Lower lobe of right lung (tissue), 2 donors: ENCODE measurements at places on chromosomes 2 and 18.
A peak's percentile ranks its signal among the peaks of the same experiment; 100 is the strongest.

GRCh38 chr2:111168528-111169239 lies 48.0 kb downstream of the BCL2L11 start:
- no peak for DNase-seq

- no peak for DNase-seq
These were observed 131.6 kb upstream of the SCN7A start for GRCh38 chr2:166625670-166626069.

DNA sequence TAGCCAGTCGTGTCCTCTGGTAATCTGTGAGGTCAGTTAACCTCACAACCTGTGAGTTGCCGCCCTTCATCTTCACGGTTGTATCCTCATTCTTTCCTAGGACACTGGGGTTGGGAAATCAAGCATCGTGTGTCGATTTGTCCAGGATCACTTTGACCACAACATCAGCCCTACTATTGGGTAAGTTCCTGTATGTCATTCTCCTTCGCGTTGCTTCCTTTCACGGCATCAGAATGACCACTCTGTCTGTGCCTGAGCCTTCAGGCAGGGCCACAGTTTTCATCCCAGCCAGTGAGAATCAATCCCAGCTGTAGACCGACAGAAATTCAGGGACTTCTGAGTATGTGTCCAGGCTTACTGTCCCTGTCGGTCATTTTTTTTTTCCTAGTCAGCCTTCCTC lies 67.1 kb downstream of the RAB31 start:
- DNase-seq: no peak

DNA sequence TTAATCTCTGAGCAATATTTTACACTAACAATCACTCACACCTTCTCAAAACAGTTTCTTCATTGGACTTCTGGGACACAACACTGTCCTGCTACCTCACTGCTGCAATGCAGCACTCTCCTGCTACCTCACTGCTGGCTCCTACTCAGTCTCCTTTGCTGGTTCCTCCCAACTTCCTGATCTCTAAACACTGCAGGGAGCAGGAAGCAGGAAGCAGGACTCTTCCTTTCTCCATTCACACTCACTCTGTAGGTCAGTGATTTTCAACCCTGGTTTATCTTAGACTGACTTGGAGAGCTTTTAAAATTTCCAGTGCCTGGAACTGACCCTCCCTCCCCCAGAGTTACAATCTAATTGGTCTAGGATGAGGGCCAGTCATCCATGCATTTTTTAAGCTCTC lies 243.4 kb upstream of the RBBP8 start:
- DNase-seq: no peak

GRCh38 chr2:98461498-98462049 lies 16.9 kb downstream of the INPP4A start:
- no peak for DNase-seq

- DNase-seq: no peak
These were observed 66.5 kb upstream of the SLC1A4 start for GRCh38 chr2:64922482-64923384.

GRCh38 chr2:84757648-84758047 lies 123.2 kb downstream of the TRABD2A start:
- DNase-seq: no peak

DNA sequence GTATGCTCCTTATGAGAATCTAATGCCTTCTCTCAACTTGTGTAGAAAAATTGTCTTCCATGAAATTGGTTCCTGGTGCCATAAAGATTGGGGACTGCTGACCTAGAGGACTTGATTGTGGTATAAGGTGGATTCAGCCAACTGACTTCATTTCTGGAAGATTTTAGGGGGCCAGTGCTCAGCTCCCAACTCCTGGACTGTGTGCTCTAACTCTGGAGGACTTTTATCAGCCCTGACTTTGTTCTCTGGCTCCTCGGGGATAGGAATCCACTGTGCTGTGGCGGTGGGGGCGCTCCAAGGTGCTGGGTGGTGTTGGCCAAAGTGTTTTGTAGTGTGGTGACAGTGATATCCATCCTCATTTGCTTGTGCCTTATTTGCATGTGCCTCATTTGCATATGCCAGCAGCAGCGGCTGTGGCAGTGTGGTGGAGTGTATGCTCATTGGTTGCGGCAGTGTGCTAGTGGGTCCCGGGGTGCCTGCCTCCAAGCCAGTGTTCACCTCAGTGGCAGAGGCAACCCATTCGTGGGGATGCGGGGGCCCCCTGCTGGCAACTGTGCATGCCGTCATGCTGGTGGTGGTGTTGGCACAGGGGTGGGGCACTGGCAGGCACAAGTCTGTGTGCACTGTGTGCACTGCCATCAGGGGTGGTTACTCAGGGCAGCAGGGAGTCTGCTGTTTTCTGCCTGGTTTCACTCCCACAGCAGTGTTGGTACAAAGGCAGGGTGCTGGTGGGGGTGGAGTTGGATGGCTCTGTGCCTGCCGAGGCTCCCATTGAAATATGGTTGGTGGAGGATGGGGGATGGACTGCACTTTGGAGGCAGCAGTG lies 19.6 kb downstream of the EHBP1 start:
- DNase-seq: peak; percentile 46

DNA sequence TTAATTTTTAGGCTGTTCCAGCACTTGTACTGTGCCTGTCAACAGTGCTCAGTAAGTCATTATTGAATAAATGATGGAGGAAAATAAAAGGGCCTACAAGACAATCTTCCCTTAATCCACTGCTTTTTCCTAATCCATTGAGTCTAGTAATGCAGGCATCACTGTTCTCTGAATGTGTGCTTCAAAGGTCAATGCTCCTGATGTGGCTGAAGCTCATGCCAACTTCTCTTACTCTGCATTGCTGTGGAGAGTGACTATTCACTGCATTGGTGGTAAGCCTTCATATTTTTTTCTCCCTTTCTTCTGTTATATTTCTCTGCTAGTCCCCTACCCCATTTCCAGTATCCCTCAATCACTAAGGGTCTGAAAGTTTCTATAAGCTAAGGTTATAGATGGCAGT lies 31.9 kb upstream of the MYO1B start:
- no peak for DNase-seq

GRCh38 chr2:151973901-151974199 lies 125.0 kb downstream of the CACNB4 start:
- DNase-seq: no peak

- no peak for DNase-seq
These were observed 105.1 kb downstream of the CEP192 start for GRCh38 chr18:13096232-13096631.

- DNase-seq: no peak
These were observed 19.2 kb downstream of the ATOH8 start for GRCh38 chr2:85772841-85773491.

- no peak for DNase-seq
These were observed 138.1 kb downstream of the KCNJ3 start for GRCh38 chr2:154836632-154837031.

GRCh38 chr18:73199151-73199550 lies 331.4 kb upstream of the NETO1 start:
- DNase-seq: no peak

DNA sequence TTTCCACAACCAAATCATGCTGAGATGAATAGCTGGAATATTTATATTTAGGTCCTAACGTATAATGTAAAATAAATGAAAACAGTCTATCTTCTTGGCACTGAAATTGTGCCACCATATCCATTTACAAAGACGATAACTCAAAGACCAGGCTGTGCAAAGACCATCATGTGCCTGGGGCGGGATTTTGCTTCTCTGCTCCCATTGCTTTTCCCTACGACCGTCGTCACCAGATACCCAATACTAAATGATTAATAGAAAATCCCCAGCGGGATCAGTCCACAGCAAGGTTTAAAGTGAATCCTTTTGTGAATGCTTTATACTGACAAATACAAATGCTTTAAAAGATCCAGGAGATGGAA lies 194.3 kb upstream of the ARL4C start:
- DNase-seq: no peak

- DNase-seq: no peak
These were observed 1129.4 kb downstream of the TDRD15 start for GRCh38 chr2:22253171-22253570.

- DNase-seq: no peak
These were observed 612.4 kb downstream of the FBXO15 start for GRCh38 chr18:73535189-73535588.

DNA sequence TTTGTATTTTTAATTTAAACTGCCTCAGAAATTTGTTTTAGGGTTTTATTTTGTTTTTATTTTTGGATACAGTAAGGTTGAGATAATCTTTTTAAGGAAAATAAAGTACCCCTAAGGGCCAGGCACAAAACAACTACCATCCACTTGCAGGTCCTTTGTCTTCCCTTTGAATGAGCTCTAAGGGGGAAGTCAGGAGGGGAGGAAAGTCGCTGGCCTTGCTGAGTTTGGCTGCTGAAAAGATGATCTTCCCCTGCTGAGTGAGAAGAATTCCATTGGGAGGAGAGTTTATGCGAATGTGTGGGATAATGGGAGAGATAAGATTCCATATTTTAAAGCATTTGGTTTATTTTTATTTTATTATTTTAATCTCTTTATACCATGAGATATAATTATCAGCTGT lies 100.7 kb downstream of the ARHGAP15 start:
- no peak for DNase-seq

DNA sequence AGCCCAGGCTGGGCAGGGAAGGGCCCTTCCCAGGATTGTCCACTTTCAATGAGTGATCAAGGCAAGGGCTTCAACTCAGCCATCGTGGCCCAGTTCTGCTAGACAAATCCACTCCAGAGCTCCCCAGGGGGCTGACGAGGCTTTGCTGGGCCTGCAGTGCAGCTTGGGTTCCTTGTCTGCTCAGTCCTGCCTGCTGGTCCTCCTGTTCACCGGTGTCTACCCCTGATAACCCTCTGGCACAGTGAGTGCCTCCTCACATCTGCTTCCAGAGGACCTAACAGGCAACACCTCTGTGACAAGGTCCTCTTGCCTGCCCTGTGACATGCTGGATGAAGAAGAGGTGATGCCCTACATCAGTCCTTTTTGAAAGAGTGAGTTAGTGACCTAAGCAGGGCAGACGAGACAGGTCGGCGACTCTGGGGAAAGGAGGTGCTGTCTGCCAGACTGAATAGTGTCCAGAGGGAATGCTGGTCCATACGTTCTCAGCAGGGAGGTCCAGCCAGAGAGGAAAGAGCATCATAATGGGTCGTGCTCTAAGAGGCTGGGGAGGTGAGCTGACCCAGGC lies 20.9 kb upstream of the KCNF1 start:
- no peak for DNase-seq

DNA sequence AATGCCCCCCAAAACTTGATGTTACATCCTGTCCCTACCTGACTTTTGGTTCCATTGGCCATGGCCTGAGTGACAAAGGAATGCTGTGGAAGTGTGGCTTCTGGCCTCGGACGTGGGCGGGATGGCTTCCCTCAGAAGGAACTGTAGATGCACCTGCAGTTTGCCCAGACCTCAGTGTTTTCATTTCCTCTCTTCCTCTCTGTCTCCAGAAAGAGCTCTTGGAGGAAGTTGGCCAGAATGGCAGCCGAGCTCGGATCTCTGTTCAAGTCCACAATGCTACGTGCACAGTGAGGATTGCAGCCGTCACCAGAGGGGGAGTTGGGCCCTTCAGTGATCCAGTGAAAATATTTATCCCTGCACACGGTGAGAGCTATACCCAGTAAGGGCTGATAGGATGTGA lies 61.0 kb upstream of the TMEM87B start:
- DNase-seq: no peak

DNA sequence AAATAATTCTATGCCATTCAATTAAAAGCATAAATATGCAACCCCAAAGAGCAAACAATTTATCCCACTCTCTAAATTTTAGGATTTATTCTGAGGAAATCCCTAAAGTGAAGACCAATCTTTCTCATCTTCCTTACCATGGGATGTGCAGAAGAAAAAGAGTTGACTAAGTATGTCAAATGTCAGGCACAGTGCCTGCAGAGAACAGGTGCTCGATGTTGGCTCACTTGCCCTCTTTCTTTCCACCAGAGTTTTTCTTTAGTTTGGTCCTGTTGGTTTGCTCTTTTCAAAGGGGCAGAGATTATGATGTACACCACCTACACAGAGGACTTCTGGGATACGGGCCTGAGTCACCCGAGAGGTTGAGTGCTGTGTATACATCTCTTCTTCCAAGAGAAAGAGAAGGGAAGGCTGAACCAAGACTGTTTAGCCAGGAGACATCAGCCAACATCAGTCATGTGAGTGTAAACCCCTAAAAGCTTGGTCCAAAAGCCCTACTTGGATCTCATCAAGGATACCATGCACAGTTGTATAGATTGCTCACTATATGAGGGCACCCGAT lies 51.7 kb downstream of the SUMO1 start:
- DNase-seq: no peak

DNA sequence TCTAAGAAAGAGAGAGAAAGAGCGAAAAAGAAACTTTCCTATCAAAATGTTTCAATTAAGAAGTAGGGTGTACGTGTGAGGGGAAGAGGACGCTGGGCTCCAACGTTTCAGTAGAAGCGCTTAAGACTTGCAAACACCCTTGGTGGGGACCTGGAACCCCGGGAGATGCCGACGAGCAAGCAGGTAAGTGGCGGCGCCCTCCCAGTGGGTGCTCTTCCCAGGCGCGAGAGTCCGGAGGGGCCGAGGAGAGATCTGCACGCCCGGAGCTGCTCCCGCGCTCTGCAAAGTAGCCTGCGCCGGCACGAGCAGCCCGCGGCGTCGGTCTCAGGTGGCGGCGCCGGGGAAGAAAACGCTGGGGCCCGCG lies 678 bp upstream of the OTX1 start:
- no peak for DNase-seq

GRCh38 chr18:13120983-13121441 lies 97.5 kb upstream of the LDLRAD4 start:
- no peak for DNase-seq

DNA sequence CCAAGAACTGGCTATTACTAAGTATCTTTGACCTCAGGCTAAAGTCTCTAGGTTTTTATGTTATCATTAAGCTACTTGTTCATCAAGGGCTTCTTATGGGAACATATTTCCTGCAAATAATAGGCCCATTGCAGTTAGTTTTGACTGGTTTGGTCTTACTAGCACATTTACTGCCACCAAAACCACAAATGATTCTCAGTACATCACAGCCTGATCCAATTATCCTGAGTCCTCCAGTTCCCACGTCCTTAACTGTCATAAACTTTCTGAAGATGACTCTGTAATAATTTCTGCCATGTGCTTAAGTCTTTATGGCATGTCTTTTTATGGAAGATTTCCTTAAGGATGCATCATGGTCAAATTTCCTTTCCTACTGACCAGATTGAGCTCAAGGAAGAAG lies 123.3 kb upstream of the TANK start:
- no peak for DNase-seq

DNA sequence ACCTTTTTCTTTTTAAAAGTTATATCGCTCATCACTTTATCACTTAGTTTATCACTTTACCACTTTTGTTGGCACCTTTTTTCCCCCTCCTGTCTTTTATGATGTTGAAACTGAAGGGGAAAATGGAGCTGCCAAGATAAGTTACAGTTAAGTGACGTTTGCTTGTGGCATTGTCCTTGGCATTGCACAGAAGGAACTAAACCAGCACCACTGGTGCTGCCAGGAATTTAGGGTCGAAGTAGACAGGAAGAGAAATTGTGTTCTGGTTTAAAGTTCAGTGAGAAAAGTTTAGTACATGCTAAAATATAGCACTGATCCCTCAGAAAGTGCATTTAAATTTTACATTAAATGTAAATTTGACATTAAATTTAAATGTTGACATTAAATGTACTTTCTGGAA lies 49.9 kb downstream of the MYO1B start:
- DNase-seq: no peak

GRCh38 chr2:225431105-225431863 lies 31.8 kb downstream of the NYAP2 start:
- DNase-seq: no peak
